Activated CD8-positive, alpha-beta memory T cell treated with anti-CD3 and anti-CD28 coated beads, Interleukin-2, amount 10 ng/mL, durations not matched to agents 7 days and 5 days (primary cell): ENCODE measurements at places on chromosomes 4 and X. TPM values are rescaled to one million over a fixed set of nuclear protein-coding genes. Genes with fewer than 3 reads are reported as not detected.

DNA sequence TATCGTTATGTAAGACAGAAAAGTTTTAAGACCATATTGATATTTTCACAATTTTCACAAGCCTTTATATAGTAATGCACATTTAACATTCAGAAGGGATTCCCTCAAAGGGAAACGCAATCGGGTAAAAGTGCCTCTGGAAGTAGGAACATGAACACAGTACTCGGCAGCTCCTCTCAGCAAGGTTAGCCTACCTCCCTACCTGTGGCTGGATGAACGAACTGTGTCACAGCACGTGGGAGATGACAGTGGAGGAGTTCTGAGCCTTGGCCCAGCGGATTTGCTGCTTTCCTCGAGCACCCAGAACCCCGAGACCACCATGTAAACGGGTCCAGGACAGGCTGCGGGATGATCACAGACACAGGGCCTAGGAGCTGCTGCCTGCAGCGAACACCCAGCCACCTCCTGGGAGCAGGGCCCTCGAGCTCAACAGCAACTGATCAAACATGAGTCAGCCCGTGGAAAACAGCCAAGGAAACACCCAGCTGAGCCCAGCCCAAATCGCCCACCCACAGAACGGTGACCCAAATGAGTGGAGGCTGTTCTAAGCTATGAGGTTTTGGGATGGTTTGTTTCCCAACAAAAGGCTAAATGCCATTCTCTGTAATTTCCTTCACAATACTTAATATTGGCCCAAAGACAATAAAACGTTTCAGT, 30.4 kb downstream of the FAT1 start:
- no peak overlapping the region for H3K27ac ChIP-seq
- DNase-seq = no peak
- no peaks in the 10 kb centered on the region for H3K27me3 ChIP-seq
- no peaks in the 10 kb centered on the region for H3K4me1 ChIP-seq

GRCh38 chr4:69753686-69754085, 6.7 kb downstream of the SULT1B1 start:
- no peaks in the 10 kb centered on the region for H3K36me3 ChIP-seq
- H3K4me1 ChIP-seq = no peaks in the 10 kb centered on the region
- no peak overlapping the region for H3K4me3 ChIP-seq
- no peaks in the 10 kb centered on the region for H3K27me3 ChIP-seq
- no peak overlapping the region for H3K27ac ChIP-seq
- DNase-seq = no peak

DNA sequence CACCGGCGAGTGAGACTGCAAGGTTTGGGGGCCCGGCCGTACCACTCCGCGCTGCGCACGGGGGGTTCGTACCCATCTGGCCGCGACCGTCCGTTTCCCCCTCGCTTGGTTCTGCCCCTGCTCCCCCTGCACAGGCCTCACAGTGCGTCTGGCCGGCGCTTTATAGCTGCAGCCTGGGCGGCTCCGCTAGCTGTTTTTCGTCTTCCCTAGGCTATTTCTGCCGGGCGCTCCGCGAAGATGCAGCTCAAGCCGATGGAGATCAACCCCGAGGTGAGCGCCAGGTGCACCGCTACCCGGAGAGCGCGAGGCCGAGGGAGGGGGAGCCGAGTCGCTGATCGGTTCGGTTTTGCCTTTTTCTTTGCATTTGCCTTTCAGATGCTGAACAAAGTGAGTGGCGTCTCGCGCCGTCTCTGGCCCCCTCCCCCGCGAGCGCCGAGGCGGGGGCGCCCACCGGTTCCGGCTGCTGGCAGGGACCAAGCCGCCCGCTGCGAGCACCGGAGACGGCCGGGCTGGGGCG, at the start of gene UCHL1:
TSS of gene UCHL1 (plus strand) at position 189 of the 517 bp plus-strand sequence. CDS start at position 238, 49 bp downstream.
- H3K36me3 ChIP-seq = peaks cover 1% of the 10 kb centered on the region
- H3K4me1 ChIP-seq = peaks cover 7% of the 10 kb centered on the region
- peaks cover 44% of the 10 kb centered on the region for H3K27me3 ChIP-seq
- DNase-seq = no peak

DNA sequence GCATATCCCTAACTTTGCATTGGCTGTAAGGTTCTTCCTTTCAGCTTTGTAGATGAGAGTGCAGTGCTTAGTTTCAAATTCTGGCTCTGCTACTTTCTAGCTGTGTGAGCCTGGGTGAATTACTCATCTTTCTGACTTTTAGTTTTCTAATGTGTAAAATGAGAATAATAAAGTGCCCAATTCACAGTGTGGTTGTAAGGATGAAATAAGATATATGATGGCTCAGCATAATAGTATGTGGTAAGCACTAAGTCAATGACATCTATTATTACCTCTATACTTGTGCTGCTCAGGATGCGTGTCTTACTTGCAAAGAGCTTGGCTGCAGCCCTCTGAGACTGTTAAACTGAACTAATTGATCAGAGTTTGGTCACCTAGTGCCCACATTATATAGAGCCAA, 30.6 kb upstream of the ETNPPL start:
- peaks cover 10% of the 10 kb centered on the region for H3K27me3 ChIP-seq
- no peaks in the 10 kb centered on the region for H3K36me3 ChIP-seq
- H3K27ac ChIP-seq = no peak overlapping the region
- DNase-seq = no peak
- no peaks in the 10 kb centered on the region for H3K4me1 ChIP-seq

DNA sequence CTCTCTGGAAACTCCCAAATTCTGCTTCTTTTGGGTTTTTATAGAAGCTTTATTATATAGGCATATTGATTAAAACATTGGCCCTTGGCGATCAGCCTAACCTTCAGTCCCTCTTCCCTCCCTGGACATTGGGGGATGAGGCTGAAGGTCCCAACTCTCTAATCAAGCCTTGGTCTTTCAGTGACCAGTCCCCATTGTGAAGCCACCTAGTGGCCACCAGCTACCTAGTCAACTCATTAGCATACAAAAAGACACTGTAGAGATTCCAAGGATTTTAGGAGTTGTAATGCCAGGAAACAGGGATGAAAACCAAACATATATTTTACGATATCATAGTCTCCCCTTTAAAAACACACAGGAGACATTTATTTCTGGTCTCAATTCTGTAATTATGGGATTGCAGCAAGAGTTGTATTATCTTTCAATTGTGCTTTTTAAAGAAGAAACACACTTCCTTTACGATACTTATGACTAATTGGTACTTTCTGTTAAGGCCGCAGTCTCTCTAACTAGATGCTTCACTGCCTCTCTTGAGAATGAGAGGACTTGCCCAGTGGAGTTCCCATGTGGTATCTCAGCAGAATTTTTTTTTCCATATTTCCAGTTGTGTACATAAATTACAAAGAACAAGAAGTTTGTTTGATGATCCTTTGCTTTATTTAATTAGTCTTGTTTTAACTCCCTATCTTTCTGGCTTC, 58.2 kb downstream of the WDR17 start:
- peaks cover 6% of the 10 kb centered on the region for H3K27me3 ChIP-seq
- no peaks in the 10 kb centered on the region for H3K36me3 ChIP-seq
- no peak overlapping the region for H3K27ac ChIP-seq
- no peak overlapping the region for H3K4me3 ChIP-seq
- no peak for DNase-seq

DLG3 gene
- total RNA-seq = 48.8 TPM

GDPD2 gene
- not detected for total RNA-seq

PRDM8 gene
- 32.5 TPM for total RNA-seq
